ENCODE measurements at places on chromosomes 11 and 22.

GRCh38 chr11:115439385-115439784 is 64.8 kb downstream of the CADM1 start:
- DNase-seq: no peak

DNA sequence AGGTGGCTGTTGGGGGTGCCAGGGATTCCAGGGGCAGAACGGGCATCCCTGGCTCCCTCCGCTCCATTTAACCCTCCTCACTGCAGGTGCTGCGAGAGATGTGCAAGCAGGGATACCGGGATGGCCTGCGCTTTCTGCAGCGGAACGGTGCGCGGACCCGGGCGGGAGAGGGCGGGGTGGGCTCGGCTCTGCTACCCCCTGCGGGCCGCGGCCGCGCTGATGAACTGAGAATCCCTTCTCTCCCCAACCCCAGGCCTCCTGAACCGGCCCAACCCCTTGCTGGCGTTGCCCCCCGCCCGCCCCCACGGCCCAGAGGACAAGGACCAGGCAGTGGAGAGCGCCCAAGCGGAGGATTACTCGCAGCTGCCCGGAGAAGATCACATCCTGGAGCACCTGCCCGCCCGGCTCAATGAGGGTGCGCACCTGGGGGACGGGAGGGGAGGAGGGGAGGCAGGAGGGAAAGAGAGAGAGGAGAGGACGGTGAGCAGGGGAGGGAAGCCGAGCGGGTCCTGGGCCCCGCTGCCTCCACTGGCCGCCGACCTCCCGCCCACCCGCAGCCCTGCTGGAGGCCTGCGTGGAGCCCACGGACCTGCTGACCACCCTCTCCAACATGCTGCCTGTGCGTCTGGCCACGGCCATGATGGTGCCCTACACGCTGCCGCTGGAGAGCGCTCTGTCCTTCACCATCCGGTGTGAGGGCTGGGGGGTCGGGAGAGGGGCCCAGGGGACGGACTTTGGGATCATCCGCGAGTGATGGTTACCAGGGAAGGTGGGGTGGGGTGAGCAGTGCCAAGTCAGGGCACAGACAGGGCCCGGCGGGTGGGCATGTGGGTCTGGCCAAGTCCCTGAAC is 4.1 kb upstream of the CRACR2B start:
- DNase-seq: no peak

- no peak for DNase-seq
These were observed 12.7 kb downstream of the BAIAP2L2 start for GRCh38 chr22:38097557-38098409.

DNA sequence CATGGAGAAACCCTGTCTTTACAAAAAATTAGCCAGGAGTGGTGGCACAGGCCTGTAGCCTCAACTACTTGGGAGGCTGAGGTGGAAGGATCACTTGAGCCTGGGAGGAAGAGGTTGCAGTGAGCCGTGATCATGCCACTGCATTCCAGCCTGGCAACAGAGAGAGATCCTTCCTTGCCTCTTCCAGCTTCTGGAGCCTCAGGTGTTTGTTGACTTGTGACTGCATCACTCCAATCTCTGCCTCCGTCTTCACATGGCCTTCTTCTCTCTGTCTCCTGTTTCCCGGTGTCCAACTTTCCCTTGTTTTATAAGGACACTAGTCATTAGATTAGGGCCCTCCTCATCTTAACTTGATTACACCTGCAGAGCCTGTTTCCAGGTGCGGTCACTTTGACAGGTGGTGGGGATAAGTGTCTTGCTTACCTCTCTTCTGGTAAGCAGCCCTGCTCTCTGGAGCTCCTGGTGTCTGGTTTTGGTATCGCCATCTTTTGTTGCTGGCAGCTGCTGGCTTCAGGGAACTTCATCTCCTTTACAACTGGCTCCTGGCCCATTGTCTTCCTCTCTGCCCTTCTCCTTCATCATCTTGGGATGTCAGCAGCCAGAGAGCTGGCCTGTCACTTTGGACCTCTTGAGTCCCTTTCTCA is 8.2 kb upstream of the USP2 start:
- DNase-seq: peak; percentile 12

- DNase-seq: no peak
These were observed 392.2 kb downstream of the TBC1D22A start for GRCh38 chr22:47154621-47155081.

DNA sequence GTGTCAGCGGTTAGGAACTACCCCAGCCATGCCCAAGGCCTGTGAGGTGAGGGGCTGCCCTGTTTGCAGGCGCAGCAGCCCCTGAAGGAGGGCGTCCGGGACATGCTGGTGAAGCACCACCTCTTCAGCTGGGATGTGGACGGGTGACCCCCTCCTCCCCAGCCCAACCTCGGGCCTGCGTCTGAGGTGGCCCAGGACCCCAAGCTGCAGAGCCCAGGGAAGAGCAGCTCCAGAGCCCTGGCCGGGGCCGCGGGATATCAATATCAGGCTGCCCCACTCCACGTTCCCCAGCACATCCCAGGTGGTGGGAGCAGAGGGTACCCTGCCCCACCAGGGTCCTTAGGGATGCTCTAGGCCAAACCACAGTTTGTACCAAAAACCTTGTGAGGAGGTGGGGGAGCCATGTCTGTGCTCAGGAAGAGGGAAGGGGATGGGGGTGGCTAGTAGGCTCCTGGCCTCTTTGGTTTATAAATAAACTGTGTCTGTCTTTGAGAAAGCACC is 39.3 kb downstream of the SGSM3 start:
- DNase-seq: no peak

DNA sequence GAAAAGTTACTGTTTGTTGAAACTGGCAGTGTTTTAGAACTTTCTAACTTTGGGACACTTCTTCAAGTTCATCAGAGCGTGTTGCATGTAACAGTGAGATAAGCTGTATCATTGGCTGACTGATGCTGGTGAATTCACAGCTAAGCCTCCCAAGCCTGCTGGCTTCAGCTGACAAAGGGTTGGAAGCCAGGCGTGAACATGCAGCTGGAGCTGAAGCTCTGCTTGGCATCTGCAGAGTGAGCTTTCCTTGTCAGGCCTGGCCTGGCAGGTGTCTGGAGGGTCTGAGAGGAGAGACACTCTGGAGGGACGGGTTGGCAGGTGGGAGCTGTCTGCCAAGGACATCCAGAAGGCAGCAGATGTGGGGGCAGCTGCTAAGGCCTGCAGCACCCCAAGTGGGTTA is 1.5 kb downstream of the AMPD3 start:
- DNase-seq: no peak

DNA sequence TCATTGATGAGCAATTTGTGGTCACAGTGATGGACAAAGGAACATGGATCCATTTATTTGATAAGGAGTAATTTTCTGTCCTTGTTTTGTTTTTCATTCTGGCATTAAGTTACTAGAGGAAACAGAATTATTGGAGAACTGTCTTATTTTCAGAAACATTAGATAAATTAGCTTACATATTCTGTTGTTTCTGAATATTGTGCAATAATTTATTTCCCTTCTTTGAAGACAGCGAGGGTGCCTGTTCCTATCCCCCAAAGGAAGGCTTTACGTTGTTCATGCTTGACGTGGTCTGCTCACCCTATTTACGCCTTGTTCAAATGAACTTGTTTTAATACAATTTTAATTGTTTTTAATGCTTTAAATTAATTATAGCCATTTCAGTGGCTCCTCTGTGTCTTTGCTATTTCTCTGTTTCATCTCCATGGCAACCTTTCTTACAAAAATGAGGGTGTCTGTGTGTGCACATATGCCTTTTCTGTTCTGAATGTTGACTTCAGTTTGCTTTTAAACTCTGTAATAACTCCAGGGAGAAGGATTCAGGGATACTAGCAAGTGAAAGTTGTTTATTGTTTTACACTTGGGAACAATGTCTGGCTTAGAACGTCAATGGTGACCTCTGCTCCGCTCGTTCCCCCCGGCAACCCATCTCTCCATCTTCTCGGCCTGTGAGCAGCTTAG is 138.3 kb upstream of the PLET1 start:
- no peak for DNase-seq

DNA sequence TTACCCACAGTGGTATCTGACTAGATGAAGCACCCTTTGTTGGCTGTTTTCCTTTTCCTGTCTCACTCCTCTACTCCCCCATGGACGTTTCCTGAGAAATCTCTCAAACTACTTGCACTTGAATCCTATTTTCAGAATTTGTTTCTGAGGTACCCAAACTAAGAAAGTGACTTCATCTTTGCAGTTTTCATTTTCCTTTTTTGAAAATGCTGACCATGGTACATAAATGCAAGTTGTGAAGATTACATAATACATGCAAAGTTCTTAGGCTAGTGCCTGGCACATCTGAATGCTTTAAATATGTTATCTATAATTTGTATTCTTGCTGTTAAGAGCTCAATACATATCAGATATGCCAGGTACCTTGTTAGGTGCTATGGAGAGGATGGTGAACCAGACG is 644.7 kb upstream of the TENM4 start:
- DNase-seq: no peak

DNA sequence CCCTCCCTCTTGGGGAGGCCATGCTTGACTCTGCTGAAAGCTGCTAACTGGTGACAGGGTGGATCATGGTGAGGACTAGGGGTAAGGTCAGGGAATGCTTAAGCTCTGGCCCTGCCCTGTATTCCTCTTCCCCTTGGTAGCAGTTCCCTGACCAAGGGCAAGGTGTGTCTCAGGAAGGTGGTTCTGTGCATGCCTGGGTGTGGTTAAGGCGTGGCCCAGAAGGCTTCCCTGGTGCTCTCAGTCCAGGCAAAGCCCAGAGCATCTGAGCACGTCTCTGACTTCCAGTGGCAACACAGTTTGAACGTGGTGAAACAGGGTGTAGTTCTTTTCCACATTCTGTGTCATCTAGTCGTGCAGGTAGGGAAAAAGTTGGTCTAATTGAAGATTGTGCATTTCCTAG is 53.1 kb upstream of the HORMAD2 start:
- no peak for DNase-seq

GRCh38 chr22:17401728-17402127 is 32.5 kb downstream of the CECR2 start:
- DNase-seq: no peak

GRCh38 chr22:37431801-37432707 is 4.8 kb upstream of the ELFN2 start:
- DNase-seq: peak; percentile 84

GRCh38 chr11:122024278-122024677 is 91.7 kb downstream of the BLID start:
- no peak for DNase-seq

- DNase-seq: no peak
These were observed 16.1 kb downstream of the PKNOX2 start for GRCh38 chr11:125180413-125181305.

DNA sequence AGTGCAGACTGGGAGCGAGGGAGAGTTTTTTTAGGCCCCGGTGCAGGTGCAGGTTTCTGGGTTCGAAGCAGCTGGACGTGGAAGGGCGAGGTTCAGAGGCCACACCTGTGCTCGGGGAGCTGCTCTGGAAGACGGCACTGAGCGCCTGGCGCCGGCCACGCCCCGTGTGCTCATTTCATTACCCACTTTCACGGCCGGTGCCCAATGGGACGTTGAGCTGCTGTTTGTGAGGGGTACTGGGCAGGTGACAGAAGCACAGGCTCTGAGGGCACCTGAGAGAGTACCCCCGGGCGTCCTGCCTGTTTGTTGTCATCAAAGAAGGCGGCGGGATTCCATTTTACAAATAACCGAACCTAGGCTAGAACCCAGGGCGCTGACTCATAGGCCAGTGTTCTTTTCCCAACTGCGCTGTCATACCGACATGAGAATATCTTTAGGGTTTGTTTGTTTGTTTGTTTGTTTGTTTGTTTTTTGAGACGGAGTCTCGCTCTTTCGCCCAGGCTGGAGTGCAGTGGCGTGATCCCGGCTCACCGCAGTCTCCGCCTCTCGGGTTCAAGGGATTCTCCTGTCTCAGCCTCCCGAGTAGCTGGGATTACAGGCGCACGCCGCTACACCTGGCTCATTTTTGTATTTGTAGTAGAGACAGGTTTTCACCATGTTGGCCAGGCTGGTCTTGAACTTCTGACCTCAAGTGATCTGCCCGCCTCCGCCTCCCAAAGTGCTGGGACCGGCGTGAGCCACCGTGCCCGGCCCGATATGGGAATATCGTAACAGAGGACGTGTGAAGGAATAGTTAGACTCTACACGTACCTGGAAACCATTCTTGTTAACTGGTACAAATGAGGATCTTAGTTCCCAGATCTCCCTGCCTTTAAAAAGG is 16.6 kb upstream of the SPTBN2 start:
- peak; percentile 55 for DNase-seq

- peak; percentile 68 for DNase-seq
These were observed 43.0 kb upstream of the USP47 start for GRCh38 chr11:11798586-11799438.

GRCh38 chr11:47257517-47258316 is at the start of gene NR1H3:
TSS of gene NR1H3 (plus strand) at chr11:47257996. CDS start at chr11:47259217, 1,221 bp downstream.
- no peak for DNase-seq

DNA sequence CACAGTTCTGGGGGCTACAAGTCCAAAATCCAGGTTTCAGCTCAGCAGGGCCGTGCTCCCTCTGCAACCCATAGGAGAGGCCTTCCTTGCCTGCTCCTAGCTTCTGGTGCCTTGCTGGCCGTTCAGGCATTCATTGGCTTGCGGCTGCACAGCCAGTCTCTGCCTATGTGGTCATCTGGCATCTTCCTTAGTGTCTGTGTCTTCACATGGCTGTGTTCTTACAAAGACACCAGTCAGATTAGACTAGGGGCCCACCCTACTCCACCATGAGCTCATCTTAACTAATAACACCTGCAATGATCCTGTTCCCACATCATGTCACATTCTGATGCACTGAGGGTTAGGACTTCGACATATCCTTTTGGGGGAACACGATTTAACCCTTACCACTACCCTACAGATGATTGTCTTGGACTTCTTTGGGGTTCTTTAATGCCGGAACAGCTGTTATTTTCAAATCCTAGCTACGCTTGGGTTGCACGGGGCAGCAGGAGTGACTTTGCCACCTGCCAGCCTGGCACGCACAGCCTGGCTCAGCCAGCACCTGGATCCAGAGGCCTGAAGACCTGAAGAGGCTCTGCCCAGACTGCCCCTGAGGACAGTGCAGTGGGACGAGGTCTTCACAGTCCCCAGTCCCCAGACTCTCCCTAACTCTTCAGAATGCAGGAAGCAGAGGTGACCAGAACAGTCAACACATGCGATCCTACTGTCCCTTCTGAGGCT is 7.7 kb upstream of the NEAT1 start:
- no peak for DNase-seq

GRCh38 chr11:102295045-102295444 is 22.2 kb upstream of the BIRC3 start:
- no peak for DNase-seq

- no peak for DNase-seq
These were observed 33.5 kb downstream of the POU2F3 start for GRCh38 chr11:120273432-120273831.

- DNase-seq: no peak
These were observed 46.6 kb upstream of the LIN7C start for GRCh38 chr11:27553186-27553585.

Measured in activated CD4-positive, alpha-beta T cell treated with anti-CD3 and anti-CD28 coated beads, Interleukin-2, amount 50 U/mL, for 16 hours (primary cell).